ENCODE measurements at places on chromosomes 16 and 17.

GRCh38 chr17:68694791-68695485 is 93.8 kb upstream of the FAM20A start:
- DNase-seq = no peak

DNA sequence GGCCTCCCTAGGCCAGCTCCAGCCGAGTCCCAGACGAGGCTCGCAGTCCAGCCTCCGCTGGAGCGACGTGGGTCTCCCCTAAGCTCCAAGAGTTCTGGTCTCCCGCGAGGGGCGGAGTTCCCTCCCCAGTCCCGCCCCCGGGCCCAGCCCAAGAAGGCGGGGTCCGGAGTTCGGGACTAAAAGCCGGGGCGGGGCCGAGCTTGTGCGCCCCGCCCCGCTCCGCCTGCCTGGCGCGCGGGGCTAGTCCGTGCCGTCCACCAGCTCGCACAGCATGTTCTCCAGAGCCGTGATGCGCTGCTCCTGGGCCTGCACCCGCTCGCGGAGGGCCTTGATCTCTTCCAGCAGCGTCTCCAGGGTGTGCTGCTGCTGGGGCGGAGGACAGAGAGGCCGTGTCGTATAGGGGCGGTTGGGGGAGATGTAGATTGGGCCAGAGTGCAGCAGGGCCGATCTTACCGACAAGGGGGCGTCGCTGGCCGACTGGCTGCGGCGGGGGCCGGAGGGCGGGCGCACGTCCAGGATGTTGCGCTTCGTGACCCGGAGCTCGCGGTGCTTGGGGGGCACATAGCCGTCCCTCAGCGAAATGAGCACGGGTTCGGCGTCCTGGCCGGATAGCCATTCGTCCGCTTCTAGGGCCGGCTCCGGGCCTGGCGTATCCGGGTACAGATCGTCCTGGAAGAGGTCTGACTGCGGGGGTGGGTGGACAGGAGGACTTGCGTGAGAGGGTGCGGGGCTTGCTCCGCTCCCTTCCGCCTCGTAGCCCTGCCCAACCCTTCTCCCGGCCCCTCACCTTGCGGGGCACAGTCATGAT is 7.0 kb downstream of the CORO6 start:
- DNase-seq = peak; percentile 86

DNA sequence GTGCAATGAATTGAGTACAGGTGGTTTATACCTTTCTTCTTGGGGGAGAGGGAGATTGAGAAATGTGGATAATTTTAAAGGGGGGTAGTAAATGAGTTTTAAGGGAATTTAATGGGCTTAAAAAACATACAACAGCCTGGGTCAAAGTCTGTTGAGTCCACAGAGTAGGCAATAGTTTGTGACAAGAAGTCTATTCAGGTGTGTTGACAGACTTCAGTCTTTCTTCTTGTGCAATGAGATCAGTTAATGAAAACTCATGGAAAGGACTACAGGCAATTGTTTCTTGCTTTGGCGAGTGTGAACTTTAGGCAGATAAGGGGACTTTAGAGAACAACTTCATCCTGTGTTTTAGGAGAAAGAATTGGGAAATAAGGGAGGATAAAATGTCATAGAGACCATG is 507.8 kb upstream of the CA10 start:
- DNase-seq = no peak

GRCh38 chr16:56428091-56428490 is 2.7 kb upstream of the AMFR start:
- no peak for DNase-seq

DNA sequence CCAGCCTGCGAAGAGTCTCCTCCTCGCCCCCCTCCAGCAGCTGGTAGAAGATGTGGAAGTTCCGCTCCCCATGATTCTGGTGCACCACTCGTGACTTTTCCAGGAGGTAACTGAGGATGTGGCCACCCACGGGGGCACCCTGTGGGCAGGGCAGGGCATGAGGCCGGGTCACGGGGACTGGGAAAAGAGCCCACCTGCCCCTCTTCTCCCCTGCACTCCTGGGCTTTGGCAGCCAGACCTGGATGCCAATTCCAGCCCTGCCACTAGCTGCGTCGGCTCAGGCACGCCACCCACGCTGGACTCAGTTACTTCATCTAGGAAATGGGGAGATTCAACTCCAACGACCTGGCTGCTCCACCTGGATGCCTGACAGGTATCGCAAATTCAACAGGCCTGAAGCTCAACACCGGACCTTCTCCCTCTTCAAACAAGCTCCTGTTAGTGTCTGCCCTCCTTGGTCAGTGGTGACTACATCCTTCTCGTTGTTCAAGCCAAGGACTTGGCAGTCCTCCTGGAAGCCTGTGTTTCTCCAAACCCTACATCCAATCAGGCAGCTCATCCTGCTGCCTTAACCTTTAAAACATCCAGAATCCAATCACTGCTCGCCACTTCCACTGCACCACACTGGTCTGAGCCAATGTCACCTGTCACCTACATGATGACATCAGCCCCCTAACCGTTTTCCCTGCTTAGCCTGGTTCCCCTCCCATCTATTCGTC is 11.6 kb downstream of the MYO1C start:
- DNase-seq = no peak

GRCh38 chr16:53175118-53175517 is 120.3 kb downstream of the CHD9 start:
- DNase-seq = no peak

- DNase-seq = peak; percentile 3
Observed at GRCh38 chr17:79985943-79986391, 49.7 kb downstream of the TBC1D16 start.

DNA sequence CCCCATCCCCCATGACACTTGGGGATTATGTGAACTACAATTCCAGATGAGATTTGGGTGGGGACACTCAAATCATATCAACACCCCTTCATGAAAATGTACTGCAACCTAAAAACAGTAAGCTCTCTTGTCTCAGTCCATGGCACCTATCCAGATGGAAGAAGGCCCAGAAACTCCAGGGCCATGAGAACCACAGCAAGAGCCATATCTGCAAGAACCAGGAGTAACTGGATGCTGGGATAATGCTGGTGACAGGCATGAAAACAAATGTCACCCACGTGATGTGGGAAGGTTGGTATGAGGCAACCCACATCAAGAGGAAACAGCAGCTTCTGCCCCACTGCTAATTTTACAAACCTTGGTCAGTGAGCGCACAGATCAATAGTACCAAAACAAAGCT is 400.1 kb upstream of the ERCC4 start:
- no peak for DNase-seq

- no peak for DNase-seq
Observed at GRCh38 chr17:38748892-38749222, 721 bp upstream of the PCGF2 start.

- no peak for DNase-seq
Observed at GRCh38 chr16:88719267-88719932, 13.1 kb downstream of the CTU2 start.

- no peak for DNase-seq
Observed at GRCh38 chr17:44071198-44071520, 624 bp downstream of the G6PC3 start.

DNA sequence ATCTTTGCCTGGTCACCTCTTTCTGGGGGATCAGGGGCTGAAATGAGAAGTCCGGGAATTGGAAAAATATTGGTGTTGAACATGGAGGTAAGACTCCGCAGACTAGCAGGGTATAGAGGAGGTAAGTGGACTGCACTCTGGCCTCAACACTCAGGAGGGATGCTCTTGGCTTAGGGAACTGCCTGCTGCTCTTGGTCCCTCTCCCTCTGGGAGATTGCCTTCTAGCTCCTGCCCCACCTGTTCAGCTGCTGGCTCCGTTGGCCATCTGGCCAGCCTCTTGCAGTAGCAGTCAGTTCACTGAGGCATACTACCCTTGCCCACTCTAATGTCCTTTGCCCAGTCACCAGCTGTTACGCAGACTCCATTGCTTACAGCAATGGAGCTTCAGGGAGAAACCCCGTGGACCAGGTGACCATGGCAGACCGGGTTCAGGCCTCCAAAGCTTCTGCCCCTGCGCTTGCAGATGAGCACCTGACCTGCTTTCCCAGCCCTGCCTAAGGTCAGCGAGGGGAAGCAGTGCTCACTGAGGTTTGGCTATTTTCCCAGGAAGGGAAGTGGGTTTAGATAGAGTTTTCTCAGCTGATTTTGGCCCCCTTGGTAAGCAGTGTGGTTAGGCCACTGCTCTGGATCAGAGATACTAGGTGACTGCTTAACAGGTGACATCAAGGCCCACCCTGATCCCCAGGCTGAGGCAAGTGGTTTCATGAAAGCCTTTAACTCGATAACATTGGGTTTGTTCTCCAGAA is 11.9 kb downstream of the CDK5RAP3 start:
- DNase-seq = no peak

DNA sequence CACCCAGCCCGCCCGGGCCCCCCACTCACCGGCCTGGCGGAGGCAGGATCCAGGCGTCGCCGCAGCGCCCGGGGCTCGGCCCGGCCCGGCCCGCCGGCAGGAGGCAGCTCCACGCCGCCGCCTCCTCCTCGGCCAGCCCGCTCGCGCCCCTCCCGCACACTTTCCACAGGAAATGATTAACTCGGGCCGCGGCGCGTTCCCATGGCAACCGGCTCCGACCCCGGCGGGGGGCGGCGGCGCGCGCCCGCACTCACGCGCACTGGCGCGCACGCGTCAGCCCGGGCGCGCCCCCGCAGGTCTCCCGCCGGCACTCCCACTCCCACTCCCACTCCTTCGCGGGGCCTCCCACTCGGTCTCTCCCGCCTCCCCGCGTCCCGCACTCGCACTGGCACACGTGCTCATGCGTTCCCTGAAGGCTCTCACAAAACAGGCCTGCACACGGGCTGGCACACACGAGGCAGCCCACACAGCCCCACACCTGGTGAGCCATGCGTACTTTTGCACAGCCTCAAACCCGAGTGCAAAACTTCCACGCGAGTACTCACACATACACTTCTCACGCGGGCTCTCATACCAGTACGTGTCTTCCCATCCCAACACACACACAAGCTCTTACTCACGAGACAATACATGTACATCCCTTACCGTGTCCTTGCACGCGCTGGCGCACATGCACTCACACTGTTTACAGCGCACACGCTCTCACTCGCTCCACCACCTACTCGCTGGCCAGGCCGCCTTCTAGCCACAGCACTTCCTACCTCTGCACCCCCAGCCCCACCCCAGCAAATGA is at the start of gene KIFC3:
Gene KIFC3 (minus strand): TSS at position 151 of the 793 bp plus-strand sequence. CDS start 4,248 bp downstream, outside the sequence.
- DNase-seq = peak; percentile 93

DNA sequence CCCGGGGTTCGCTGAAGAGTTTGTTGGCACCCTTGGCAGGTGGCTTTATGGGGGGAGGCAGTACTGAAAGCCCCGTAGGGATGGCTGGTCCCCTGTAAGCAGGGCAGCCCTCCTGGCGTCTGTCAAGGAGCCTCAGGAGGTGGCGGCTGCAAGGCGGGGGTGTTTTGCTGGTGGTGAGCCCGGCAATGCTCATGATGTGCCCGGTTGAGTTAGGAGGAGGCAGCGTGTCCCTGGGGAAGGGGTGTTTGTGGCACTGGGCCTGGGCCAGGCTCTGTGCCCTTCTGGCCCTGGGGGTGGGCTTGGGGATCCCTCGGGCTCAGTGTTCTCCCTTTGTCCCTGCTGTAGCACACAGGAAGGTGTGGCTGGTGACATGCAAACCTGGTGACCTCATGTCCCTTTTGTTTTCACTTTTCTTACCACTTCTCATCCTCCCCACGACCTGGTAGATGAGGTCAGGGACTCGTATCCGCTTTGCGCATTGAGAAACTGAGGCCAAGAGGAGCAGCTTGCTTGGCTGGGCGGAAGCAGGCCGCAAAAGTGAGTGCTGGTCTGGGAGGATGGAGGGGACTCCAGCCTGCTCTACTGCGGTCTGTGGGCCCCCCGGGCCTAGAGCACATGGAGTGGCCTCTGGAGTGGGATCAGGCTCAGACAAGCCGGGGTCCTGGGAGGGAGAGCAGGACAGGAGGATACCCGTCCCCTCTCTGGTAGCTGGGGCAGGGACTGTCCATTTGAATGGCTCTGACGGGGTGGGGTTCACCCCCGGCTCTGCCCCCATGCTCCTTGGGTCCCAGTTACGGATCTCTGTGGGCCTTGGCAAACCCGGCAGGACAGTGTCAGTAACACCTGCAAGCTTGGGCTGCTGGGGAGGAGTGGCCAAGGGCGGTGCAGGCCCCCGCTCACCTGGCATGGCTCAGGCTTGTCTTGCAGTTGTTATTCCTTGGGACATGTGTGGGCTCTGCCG is 2.2 kb downstream of the SNN start:
- no peak for DNase-seq

- DNase-seq = no peak
Observed at GRCh38 chr16:59180083-59180476, 446.0 kb upstream of the GOT2 start.

DNA sequence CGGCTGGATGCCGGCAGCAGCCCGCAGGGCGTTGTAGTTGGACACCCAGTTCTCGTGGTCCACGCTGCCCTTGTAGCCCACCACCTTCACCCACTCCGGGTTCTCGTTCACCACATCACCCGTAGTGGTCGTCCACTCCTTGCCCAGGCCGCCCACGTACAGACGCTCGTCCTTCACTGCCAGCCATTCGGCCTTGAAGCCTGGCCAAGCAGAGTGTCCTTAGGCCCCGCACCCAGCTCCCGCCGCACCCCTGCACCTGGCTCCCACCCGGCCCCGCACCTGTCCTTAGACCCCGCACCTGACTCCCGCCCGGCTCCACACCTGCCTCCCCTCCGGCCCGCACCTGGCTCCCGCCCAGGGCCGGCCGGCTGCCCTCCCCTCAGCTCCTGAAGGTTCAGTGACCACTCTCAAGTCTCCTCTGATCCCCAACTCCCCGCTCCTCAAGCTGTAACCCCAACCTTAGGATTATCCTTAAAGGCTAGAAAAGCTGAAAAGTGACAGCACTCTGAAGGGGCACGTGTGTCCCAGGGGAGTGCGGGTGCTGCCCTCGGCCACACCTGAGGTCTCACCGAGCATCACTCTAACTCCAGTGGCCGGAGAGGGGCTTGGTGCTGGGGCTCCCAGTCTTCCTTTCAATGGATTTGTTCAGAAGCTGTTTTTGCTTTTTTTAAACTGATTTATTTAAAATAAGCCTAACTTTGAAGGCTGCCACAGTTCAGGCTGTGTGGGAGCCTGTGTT is 14.4 kb downstream of the CANT1 start:
- DNase-seq = no peak

DNA sequence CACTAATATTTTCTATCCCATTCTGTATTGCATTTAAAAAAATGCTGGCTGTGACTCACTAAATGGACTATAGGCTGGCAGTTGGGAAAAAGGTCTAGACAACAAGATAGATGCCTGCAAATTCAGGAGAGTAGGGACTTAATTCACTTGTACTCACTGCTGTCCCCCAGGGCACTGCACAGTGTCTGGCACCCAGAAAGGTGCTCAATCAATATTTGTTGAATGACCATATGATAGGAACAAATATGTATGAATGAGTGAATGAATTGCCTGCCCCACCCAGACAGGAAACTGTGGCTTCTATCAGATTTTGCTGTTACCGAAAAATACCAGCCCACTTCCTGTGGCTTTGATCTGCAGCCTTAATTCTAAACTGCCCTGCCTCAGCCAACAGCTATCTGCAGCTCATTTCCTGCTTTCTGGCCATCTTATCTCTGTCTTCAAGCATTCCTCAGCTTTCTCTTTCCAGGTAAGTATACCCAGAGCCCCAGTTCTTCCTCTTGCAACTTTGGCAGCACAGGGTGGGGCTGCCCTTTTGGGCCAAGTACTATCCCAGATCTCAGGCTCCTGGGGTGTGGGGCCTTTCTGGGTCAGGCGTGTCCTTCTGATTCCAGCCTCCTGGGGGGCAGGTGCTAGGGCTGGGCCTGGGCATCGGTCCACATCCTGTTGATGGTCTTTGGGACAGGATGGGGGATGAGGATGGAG is 15.3 kb upstream of the TNS4 start:
- DNase-seq = no peak

- peak; percentile 62 for DNase-seq
Observed at GRCh38 chr17:3695129-3695722, 729 bp downstream of the P2RX5 start.

GRCh38 chr17:69654981-69655855 is 240.7 kb downstream of the MAP2K6 start:
- no peak for DNase-seq
